Upper lobe of right lung (tissue), 1 donor: ENCODE measurements at places on chromosomes 1 and 21. TPM values are rescaled to one million over a fixed set of nuclear protein-coding genes. Genes with fewer than 3 reads are reported as not detected.

Gene PDC
- total RNA-seq: not detected

Gene DEDD
- total RNA-seq: 37.5 TPM

Gene PPFIA4
- total RNA-seq: 1.3 TPM

Gene OR2T4
- not detected for total RNA-seq

Gene CFHR1
- not detected for total RNA-seq

Gene MYOC
- total RNA-seq: 0.69 TPM

Gene AGTRAP
- total RNA-seq: 57.0 TPM

DNA sequence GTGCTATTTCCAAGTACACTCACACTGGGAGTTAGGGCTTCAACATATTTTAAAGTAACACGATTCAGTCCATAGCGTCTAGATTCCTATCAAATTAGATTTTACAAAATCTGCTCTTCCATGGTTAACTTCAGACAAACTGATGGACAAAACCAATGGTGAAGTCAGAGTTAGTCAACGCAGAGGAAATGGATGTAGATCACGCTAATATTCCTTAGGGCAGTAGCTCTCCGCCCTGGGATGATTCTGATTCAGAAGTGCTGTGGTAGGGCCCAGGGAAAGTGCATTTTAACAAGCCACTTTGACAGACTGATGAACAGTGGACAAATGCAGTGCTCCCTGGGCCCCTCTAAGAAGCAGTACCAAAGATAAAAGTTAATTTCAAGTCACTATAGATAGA is 83.2 kb downstream of the HIVEP3 start:
- no peaks in the 10 kb centered on the region for H3K27me3 ChIP-seq
- no peaks in the 10 kb centered on the region for H3K4me1 ChIP-seq
- no peak overlapping the region for H3K27ac ChIP-seq
- no peak overlapping the region for H3K4me3 ChIP-seq
- DNase-seq: no peak

DNA sequence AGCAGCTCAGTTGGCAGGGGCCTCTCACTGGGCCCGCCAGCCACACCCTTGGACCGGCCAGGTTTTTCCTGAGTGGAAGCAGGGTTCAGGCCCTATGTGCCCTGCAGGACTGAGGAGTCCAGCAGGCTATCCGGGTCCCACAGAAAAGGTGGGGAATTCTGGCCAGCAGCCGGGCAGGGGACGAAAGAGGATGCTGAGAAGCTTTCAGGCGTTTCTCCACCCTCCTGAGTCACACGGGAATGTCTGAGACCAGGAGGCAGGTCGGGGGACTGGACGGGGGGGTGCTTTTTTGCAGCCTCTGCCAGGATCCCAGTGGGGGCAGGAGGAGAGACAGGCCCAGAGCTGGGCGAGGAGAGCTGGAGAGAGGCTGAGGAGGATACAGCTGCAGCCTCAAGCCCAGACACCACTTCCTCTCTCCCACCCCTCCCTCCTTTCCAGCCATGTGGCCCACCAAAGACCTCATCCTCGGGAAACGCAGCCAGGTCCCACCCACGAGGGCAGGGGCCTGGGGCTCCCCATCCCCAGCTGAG is 105.4 kb downstream of the SPSB1 start:
- no peak for DNase-seq
- no peaks in the 10 kb centered on the region for H3K36me3 ChIP-seq
- H3K4me3 ChIP-seq: no peak overlapping the region
- H3K4me1 ChIP-seq: peaks cover 20% of the 10 kb centered on the region
- no peaks in the 10 kb centered on the region for H3K27me3 ChIP-seq

GRCh38 chr1:10774615-10775310 is 21.7 kb downstream of the CASZ1 start:
- H3K4me1 ChIP-seq: no peaks in the 10 kb centered on the region
- no peaks in the 10 kb centered on the region for H3K36me3 ChIP-seq
- no peak for DNase-seq
- H3K27me3 ChIP-seq: no peaks in the 10 kb centered on the region
- H3K4me3 ChIP-seq: no peak overlapping the region

DNA sequence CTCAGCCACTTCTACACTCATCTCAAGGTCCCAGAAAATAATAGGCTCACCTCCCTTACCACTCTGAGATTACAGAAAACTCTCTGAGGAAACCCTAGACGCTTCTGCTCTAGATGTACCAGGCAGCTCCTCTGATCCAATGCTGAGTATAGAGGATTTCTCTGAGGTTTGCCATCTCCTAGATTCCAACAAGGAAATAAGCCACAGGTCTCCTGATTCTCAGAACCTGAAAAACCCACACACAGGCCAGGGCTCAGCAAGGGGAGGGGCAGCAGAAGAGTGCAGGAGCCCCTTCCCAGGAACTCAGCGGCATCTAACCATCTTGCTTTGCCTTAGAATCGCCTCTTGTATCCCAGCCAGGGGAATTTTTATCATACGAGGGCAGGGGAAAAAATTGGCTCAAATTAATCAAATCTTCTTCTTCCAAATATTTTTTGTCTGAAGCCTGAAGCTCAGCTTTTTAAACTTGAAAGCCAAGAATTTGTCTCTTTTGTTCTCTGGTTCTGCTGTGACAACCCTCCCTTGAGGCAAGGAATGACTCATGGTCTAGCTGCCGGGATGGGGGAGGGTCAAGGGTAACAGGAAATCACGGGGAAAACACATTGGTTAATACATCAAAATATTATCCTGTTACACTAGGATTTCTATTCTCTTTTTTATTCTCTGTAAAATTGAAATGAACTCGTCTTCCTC is 30.8 kb downstream of the GORAB start:
- no peak overlapping the region for H3K4me3 ChIP-seq
- H3K27me3 ChIP-seq: no peaks in the 10 kb centered on the region
- no peaks in the 10 kb centered on the region for H3K36me3 ChIP-seq
- H3K4me1 ChIP-seq: peaks cover 21% of the 10 kb centered on the region

DNA sequence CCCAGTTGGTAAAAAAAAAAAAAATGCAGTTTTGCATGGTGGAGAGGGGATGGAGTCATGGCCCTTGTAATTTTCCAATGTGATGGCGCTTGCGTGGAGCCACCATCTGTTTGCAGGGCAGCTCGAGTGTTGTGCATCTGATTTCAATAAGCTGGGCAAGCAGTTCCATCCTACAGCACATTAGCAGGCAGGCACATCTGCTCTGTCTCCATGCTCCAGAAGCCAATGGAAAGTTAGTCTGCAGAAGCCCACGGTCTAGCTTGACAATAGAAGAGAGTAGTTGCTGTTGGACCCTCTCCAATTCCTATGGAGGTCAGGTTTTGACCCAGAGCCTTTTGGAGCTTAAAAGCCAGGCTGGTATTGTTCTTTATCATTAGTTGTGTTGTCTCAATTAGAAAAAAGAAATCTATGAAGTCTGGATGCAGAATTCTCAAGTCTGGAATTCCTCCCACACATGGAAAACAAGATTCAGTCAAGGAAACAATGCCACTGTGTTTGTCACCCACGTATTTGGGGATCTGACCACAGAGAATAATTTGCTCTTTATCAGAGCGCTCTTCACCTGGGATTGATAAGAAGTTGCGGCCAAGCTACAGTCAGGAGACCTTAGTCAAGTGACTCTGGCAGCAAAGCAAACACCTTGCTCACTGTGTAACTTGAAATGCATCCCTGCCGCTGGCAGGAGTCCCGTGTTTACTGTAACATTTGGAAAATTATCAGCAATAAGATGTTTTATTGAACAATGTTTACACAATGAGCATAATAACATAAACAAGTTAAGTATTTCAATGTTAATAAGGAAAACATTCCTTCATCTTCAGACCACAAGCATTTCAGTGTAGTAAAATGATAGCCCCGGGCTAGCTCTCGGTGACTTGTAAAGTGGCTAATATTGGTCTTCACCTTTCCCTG is 20.7 kb downstream of the NGF start:
- H3K27ac ChIP-seq: no peak overlapping the region
- H3K4me1 ChIP-seq: no peaks in the 10 kb centered on the region
- DNase-seq: no peak
- H3K36me3 ChIP-seq: no peaks in the 10 kb centered on the region
- H3K27me3 ChIP-seq: no peaks in the 10 kb centered on the region

- DNase-seq: no peak
- H3K36me3 ChIP-seq: no peaks in the 10 kb centered on the region
- H3K27me3 ChIP-seq: no peaks in the 10 kb centered on the region
- no peak overlapping the region for H3K27ac ChIP-seq
- no peaks in the 10 kb centered on the region for H3K4me1 ChIP-seq
Observed at GRCh38 chr1:244496186-244496585, 35.1 kb downstream of the CATSPERE start.

- no peak overlapping the region for H3K4me3 ChIP-seq
- no peaks in the 10 kb centered on the region for H3K4me1 ChIP-seq
- H3K36me3 ChIP-seq: peaks cover 10% of the 10 kb centered on the region
- peak; percentile 57 for DNase-seq
Observed at GRCh38 chr21:44765231-44766013, 36.2 kb downstream of the UBE2G2 start.

DNA sequence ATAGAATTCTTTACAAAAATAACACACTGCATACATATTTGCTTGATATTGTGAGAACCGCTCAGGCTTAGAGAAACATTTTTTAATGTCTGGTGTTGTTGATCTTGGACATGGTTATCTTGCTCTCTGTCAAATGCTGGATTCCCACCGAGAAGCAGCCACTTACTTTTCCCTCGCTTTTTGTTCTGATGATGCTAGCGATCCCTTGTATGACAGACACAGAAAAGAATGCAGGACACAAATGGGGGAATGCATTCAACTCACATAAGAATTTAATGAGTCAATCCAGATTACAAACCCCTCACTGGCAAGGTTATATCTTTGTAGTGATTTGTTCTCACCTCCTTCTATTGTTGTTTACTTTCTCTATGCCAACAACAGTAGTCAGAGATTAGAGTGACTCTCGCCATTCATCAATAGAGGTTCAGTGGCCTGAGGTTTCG is 76.8 kb upstream of the AKT3 start:
- H3K4me1 ChIP-seq: no peaks in the 10 kb centered on the region
- no peak overlapping the region for H3K4me3 ChIP-seq
- H3K36me3 ChIP-seq: no peaks in the 10 kb centered on the region
- H3K27ac ChIP-seq: no peak overlapping the region
- peaks cover 15% of the 10 kb centered on the region for H3K27me3 ChIP-seq

DNA sequence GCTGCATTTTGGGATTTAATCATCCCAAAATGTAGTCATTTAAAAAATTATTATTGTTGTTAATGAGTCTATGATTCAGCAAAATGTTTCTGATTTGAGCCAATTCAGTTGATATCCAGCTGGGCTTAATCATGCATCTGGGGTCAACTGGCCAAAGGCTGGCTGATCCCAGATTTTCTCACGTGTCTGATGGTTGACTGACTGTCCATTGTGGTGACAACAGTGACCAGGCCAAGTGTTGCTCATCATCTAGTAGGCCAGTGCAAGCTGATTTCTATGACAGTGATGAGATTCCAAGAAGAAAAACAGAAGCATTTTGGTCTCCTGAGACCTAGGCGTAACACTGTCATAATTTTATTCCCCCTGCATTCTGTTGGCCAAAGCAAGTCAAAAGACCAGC is 80.1 kb upstream of the ZC3H11B start:
- H3K4me1 ChIP-seq: no peaks in the 10 kb centered on the region
- no peaks in the 10 kb centered on the region for H3K36me3 ChIP-seq
- H3K4me3 ChIP-seq: no peak overlapping the region
- H3K27ac ChIP-seq: no peak overlapping the region
- no peaks in the 10 kb centered on the region for H3K27me3 ChIP-seq

GRCh38 chr1:176144526-176144925 is 62.6 kb downstream of the COP1 start:
- H3K4me1 ChIP-seq: no peaks in the 10 kb centered on the region
- no peak overlapping the region for H3K4me3 ChIP-seq
- DNase-seq: no peak
- no peaks in the 10 kb centered on the region for H3K27me3 ChIP-seq

DNA sequence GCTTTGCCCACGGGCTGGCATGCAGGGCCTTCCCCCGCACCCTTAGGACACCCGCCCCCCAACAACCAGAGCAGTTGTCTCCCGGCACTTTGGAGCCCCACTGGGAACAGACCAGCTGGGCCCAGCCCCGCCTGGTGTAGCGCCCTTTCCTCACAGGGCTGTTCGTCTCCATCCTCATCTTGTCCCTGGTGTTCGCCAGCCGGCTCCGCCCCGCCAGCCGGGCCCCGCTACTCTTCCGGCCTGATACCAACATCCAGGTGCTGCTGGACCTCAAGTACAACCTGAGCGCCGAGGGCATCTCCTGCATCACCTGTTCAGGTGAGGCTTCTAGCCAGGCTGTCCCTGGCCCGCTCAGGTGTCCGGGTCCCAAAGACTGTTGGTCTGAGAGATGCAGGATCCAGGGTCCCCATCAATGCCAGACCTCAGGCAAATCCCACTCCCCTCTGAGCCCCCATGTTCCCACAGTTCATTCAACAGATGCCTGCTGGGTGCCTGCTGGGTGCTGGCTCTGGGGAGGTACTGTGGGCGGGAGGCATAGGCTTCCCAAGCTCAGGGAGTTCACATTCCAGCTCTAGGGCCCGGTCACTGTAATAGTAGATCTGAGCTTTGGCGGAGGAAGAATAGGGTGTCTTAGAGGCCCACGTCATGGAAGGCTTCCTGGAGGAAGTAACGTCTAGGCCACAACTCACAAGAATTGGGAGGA is 41.7 kb downstream of the DISP3 start:
- no peaks in the 10 kb centered on the region for H3K4me1 ChIP-seq
- H3K27me3 ChIP-seq: no peaks in the 10 kb centered on the region
- DNase-seq: peak; percentile 48

GRCh38 chr1:9811239-9811966 is 12.4 kb downstream of the CLSTN1 start:
- H3K4me1 ChIP-seq: peaks cover 7% of the 10 kb centered on the region
- DNase-seq: no peak
- H3K4me3 ChIP-seq: no peak overlapping the region
- no peak overlapping the region for H3K27ac ChIP-seq

DNA sequence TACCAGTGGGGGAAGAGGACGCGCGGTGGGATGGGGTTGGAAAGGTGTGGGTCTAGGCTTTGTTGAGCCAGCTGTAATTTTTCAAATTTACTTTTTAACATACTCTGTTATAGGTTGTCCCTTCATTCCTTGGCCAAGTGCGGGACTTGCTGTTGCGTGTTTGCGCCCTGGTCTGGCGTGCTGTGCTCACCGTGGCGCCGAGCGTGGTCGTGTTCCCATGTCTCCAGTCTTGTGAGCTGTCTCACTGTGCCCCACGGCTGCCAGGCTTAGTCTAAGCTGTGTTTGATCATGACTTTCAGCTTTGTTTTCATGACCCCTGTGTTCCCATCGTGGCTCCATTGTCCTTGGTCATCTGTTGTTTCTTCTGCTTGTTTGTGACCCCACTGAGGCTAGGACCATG is 26.0 kb downstream of the TRAPPC10 start:
- H3K27me3 ChIP-seq: no peaks in the 10 kb centered on the region
- H3K4me3 ChIP-seq: no peak overlapping the region
- no peaks in the 10 kb centered on the region for H3K4me1 ChIP-seq
- H3K36me3 ChIP-seq: peaks cover 66% of the 10 kb centered on the region

- no peaks in the 10 kb centered on the region for H3K36me3 ChIP-seq
- DNase-seq: no peak
- H3K27ac ChIP-seq: no peak overlapping the region
- H3K4me1 ChIP-seq: no peaks in the 10 kb centered on the region
- H3K4me3 ChIP-seq: no peak overlapping the region
Observed at GRCh38 chr1:55231745-55232144, 16.6 kb upstream of the USP24 start.
